Stimulated activated CD4-positive, alpha-beta T cell treated with anti-CD3 and anti-CD28 coated beads, Interleukin-2, amount 100 ng/mL, for 48 hours (primary cell): ENCODE measurements at places on chromosomes 7 and 10.

- no peak for DNase-seq
Measured at GRCh38 chr10:62653254-62653653, 151.3 kb upstream of the ADO start.

GRCh38 chr7:157576415-157576814, 239.6 kb downstream of the DNAJB6 start:
- peak; percentile 14 for DNase-seq

- no peak for DNase-seq
Measured at GRCh38 chr7:137609500-137609899, 237.3 kb downstream of the DGKI start.

DNA sequence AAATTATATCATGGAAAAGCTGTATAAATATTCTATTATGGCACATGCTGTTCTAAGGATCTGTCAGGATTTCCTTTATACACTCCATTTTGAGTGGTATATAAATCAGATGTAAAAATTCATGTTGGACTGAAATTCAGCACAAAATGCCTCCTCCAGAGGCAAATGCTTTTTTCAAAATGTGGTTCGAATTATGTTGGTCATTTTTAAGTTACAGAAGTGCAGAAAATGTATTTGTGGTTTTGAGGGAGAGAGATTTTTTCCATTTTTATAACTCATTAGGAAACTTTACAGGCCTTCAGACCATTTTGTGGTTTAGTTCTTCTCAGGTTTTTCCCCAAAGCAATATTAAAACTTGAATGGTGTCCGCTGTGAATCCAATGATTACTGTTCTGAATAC, 2.9 kb downstream of the PPP1R3A start:
- DNase-seq = no peak

DNA sequence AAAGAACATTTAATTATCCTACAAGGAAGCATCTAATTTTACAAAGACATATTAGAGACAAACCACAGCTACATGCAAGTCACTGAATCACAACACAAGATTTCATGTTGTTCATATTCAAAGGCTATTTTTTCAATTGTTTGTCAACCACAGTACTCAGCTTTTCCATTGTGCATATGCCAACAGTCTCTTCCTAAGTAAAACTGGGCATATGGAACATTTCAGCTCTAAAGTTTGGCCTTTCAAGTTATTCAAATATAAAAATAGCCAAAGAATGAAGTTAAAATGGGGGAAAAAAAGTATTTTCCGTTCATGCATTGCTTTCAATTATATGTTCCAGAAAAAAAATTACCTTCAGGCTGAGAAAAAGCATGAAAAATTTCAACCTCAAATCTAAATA, 537.9 kb downstream of the PLXDC2 start:
- no peak for DNase-seq
